Mesendoderm (in vitro differentiated cells): ENCODE measurements at places on chromosomes 12 and 14.
A peak's percentile ranks its signal among the peaks of the same experiment; 100 is the strongest.

DNA sequence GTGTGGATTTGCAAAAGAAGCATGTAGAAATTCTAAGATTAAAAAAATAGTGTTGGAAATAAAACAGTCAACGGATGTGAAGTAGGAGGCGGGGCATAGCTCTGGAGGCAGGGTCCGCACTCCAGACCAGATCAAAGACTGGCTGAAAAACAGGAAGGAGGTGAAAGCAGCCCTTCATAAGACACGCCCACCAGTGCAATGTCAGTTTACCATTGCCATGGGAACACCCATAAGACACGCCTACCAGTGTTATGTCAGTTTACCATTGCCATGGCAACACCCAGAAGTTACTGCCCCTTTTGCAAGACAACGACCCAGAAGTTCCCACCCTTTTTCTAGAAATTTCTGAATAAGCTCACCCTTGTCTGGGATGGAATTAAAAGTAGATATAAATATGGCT is 87.1 kb downstream of the FZD10 start:
- DNase-seq = peak; percentile 80

DNA sequence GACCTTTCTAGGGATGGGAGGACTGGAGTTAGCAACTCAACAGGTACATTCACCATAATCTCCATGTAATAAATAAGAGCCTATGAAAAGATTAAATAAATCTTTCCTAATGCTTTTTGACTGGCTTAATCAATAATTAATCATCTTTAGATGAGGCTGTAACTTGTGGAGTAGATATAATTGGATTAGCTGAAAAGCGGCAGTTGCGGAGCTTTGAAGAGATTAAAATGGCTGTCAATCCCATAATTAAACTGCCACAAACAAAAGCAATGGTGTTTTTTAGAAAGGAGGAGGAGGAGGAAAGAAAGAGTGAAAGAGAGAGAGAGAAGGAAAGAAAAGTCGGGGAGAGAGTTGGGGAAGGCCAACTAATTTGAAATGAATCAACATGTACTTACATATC is 70.7 kb upstream of the TMEM263 start:
- DNase-seq = no peak

GRCh38 chr12:124745891-124746570 is 117.6 kb downstream of the SCARB1 start:
- peak; percentile 97 for DNase-seq

- DNase-seq = no peak
These were observed 44.8 kb upstream of the NR2C1 start for GRCh38 chr12:95118138-95118787.

- no peak for DNase-seq
These were observed 23.0 kb downstream of the DIO3 start for GRCh38 chr14:101584055-101584859.

DNA sequence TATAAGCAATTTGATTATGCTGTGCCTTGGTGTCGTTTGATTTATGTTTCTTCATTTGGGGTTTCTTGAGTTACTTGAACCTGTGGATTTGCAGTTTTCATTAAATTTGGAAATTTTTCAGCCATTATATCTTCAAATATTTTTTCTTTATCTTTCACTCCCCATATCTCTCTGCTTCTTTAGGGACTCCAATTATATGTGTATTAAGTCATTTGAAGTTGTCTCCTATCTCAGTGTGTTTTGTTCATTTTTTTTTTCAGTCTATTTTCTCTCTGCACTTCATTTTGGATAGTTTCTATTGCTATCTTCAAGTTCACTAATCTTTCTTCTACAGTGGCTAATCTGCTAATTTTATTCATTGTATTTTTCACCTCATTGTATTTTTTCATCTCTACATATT is 29.4 kb upstream of the RTRAF start:
- DNase-seq = no peak

DNA sequence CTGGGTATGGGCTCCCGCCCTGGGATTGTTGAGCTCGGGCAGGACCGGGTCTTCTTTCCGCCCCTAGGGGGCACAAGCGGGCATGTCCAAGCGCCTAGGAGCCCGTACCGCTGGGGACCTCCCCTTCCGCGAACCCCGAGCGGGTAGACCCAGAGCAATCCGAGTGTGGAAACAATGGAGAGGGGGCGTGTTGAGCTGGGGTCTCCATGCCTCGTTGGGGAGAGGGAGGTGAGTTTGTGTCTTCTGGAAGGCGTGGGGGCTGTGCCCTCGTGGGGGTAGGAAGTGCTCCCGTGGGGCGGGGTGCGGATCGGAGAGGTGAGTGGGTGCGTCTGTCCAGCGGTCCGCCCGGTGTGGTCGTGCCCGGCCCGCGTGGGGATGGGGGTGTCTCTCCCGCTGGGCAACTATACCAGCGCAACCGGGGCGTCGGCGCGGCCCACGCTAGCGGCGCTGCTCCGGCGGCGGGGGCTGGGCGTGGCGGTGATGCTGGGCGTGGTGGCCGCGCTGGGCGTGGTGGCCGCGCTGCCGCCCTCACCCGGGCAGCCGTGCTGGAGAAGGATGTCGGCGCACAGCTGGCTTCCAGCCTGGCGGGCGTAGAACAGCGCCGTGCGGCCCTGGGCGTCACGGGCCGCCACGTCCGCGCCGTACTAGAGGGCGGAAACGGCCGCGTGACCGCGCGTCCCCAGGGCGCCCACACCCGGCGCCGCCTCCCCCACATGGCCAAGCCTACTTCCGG is 12.2 kb downstream of the AGAP2 start:
- peak; percentile 86 for DNase-seq

- no peak for DNase-seq
These were observed 100.6 kb downstream of the PTPRB start for GRCh38 chr12:70536650-70537049.

- no peak for DNase-seq
These were observed 338.2 kb downstream of the TRHDE start for GRCh38 chr12:72610342-72610741.

GRCh38 chr12:39780913-39781446 is 161.4 kb upstream of the ABCD2 start:
- no peak for DNase-seq

DNA sequence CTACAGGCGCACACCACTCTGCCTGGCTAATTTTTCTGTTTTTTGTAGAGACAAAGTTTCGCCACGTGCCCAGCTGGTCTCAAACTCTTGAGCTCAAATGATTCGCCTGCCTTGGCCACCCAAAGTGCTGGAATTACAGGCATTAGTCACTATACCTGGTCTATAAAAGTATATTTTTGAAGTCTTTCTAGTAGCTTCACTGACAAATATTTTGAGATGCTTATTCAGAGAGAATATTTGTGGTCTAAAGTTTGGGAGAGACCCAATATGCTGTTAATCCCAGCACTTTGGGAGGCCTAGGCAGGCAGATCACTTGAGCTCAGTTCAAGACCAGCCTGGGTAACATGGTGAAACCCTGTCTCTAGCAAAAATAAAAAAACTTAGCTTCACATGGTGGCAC is 22.0 kb upstream of the PPP1R12A start:
- DNase-seq = no peak

GRCh38 chr12:75913502-75914351 is 117.8 kb downstream of the PHLDA1 start:
- DNase-seq = no peak

GRCh38 chr12:30963709-30964564 is 37.4 kb downstream of the TSPAN11 start:
- DNase-seq = no peak

DNA sequence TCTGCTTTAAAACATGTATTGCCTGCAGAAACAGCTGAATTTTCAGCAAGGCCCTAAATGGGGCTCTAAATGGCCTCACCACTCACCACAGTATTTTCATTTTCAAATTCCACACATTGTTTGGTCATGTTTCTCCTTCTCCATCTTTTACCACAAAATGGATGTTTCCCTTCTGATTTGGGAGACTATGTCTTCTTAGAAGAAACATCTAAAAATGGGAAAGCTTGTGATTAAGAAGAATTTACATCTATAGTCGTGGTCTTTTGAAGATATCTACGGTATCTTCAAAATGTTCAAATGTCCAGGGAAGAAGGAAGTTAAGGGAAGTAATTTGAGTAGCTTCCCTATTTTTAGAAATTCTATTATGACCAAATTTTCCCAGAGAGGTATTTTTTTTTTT is 20.7 kb upstream of the TUBA1C start:
- DNase-seq = no peak

- peak; percentile 97 for DNase-seq
These were observed 1.2 kb downstream of the CRY1 start for GRCh38 chr12:107091989-107092641.

DNA sequence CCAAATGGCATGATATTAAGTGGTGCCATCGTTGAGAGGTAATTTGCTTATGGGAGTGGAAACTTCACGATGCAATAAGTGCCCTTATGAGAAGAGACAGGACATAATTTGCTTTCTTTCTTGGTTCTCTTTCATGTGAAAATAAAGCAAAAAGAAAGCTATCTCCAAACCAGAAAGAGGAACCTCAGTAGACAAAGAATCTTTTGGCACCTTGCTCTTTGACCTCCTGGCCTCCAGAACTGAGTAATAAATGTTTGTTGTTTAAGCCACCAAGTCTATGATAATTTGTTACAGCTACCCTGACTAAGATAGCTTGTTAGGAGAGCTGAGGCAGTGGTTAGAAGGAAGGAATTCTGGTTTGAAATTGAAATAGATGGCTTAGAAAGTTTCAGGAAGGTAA is 39.6 kb downstream of the CCER1 start:
- DNase-seq = no peak

- peak; percentile 44 for DNase-seq
These were observed 134.4 kb upstream of the GRIP1 start for GRCh38 chr12:66813137-66813892.

- peak; percentile 65 for DNase-seq
These were observed 14.0 kb upstream of the DPF3 start for GRCh38 chr14:72907886-72908285.

DNA sequence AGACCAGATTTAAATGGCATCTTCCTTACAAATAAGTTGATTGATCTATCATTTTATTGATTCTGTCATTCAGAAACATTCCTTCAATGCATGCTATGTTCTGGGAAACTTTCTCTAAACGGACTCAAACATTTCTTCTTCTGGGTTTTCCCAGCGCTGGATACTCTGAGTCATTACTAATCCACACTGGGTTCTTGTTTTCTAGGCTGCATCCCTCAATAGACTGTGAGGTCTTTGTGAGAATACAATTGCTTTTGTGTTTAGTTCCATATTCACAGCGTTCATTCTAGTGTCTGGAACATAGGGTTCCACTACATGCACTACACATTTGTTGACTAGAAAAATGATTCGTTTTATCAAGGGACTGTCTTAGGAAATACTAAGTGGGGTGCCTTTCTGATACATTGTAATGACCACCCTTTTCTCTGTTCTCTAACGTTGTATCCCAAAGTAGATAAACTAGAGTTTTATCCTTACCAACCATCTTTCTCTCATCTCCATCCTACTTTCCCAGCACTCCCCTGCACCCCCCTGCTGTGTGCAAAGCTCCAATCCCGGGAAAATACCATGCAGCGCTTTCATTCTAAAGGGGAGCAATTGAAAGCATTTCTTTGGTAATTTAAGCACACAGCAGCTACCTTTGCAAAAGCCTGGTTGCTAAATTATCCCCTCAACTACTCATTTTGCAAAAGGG is 878.7 kb downstream of the DIO2 start:
- peak; percentile 19 for DNase-seq

- no peak for DNase-seq
These were observed 126.6 kb downstream of the PPM1H start for GRCh38 chr12:62808166-62808879.

DNA sequence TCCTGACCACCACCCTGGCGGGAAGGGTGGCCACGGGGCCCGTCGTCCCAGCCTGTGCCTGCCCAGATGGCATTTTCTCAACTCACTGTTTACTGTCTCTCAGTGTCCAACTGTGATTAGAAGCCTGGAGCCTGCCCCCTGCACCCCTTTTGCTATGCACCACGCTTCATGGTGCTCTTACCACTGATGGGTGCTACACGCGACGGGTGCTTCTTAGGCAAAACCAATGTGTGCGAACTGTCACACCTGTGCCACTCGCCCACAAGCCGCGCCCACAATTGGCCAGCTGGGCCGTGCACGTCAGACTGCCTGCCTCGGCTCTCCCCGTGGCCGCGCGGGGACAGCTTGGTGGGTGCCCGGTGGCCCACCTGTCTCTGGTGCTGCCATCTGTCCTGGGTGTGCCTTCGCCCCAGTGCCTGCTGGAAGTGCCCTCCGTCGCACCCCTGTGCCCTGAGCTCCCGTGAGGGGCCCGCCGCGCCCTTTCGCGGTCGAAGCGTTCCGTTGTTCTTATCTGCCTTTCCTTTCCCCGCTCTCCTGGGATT is 15.1 kb upstream of the AMN start:
- no peak for DNase-seq

DNA sequence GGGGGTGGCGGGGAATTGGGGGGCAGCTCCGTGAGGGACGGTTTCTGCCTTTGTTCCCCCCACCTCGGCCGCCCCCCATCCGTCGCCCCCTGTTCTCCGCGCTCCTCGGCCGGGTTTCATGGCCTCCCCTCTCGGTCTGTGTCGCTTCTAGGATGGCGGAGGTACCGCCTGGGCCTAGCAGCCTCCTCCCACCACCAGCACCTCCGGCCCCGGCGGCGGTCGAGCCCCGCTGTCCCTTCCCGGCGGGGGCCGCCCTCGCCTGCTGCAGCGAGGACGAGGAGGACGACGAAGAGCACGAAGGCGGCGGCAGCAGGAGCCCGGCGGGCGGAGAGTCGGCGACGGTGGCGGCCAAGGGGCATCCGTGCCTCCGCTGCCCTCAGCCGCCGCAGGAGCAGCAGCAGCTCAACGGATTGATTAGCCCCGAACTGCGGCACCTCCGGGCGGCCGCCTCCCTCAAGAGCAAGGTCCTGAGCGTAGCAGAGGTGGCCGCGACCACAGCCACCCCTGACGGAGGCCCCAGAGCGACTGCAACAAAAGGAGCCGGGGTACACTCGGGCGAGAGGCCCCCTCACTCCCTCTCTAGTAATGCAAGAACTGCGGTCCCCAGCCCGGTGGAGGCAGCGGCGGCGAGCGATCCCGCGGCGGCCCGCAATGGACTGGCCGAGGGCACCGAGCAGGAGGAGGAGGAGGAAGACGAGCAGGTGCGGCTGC is 575 bp downstream of the NAA30 start:
- DNase-seq = peak; percentile 58

DNA sequence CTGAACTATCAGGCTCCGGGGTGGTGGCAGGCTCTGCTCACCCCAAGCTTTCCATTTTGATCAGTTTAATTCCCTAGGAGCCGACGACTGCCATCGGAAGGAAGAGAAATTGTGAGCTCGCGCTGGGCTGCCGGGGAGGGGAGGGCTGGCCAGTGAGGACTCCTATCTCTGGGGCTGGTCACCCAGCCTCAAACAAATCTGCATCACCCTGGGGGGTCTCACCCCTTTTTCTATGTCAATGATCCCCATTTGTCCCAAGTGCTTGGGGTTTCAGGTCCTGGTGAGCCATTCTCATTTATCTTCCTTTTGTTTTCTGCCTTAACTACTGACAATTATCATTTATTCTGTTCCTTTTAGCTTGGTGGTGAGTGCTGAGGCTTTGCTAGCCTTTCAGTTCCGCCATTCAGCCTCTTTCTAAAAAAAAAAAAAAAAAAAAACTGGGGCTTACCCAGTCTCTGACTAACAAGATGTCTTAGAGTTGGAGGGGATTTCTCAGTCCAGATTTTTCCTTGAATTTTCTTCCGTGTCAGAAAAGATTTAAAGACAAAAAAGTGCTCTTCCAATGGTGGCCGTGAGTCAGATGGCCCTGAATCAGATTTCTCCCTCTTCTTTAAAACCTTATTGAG is 22.8 kb upstream of the USP44 start:
- peak; percentile 22 for DNase-seq
